ENCODE measurements at places on chromosomes 12 and 14.

- DNase-seq = peak; percentile 78
Observed at GRCh38 chr14:81219210-81219758, 1.5 kb downstream of the GTF2A1 start.

DNA sequence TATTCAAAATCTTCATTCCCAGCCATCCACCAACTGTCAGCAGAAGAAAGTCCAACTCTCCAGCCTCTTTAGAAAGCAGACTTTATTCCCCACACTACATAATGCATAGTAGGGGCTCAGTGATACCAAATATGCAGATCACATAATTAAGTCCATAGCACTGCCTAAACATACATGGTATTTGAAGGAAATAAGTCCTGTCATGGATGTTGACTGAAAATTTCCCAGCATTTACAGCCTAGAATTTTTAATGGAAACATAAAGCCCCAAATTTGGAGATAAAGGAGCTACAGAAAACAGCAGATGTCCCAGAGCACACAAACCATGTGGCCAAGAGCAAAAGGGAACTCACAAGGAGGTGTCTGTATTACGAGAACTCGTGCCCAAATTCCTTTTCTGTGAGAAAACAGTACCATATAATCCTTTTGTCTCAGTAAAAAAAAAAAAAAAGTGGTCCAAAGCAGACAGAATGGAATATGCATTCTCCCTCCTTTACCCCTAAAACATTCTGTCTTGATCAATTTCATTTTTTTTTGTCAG is 920.5 kb downstream of the NRXN3 start:
- DNase-seq = no peak

DNA sequence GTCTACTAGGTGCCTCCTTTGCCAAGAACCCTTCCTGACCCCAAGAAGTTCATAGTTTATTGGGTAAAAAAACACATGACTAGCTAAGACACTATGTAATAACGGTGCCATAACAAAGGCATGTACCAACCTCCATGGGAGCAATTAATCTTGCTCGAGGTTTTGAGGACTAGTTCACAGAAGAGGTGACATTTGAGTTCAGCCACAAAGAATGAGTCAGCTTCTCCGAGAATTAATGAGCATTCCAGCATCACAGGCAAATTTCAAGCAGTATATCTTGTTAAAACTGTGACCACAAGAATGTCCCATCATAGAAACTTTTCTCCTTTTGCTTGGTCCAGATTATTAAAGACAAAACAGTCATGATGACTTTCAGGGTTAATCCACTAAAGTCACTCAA is 113.0 kb upstream of the RAP1B start:
- DNase-seq = no peak

DNA sequence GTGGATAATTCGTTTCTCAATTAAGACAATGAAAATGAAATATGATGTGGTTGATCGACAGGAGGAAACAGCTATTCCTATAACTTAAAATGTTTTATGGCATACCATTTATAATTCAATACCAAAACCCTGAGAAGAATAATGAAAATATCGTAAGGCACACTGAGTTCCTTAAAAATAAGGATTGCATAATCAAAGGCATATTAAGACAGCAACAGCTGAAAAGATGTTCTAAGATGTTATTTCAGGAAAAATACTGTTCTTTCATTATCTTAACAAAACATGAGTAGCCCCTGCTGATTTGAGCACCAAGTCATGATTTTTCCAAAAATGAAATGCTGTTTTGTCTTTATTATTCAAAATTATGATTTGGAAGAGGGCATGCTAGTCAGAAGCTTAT is 189.4 kb upstream of the ALG10 start:
- DNase-seq = no peak

DNA sequence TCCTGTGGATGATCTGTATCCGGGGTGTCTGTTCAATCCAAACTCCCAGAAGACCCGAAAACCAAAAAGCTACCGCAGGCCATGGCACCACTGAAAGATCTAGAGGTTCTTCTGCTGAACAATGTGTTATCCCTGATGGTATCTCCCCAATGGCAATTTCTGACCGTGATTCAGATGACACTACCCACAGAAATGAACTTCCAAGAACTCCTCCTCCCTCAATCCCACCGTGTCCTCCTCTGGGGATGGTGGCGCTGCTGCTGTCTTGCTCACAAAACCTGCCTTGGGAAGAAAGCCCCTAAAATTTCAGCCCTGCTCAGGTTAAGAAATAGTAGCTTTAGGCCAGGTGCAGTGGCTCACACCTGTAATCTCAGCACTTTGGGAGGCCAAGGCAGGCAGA is 7.8 kb downstream of the CRACR2A start:
- DNase-seq = no peak

DNA sequence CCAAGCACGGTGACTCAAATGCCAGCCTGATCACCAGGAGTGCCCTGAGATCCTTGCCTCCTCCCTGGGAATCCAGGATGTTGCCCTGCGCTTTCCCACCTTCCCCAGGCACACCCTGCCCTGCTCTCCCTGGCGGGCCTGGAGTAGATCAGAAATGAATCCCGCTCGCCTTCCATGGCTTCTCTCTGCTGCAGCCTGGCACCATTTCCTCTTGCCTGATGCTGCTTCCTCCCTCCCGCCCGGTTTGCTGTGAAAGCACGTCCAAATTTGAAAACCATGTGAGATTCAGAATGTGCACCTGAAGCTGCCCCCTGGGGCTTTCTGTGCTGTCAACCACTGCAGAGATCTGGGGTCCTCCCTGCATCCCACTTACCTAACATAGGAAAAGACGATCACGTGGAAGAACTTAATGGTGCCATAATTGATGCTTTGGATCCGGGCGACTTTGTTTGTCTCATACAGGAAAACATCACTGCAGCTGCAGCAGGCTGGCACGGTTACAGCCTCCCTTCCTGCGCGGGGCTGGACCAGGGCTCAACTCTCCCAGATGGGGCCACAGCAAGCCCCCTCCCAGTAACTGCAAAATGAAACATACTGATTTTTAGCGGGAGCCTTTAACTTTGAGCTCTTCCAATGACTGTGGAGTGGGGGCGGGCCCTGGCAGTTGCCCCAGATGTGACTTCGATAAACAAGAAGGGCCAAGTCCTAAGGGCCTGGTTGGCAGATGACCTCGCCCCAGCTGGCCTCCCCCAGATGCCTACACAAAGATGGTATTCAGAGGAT is 24.9 kb upstream of the C12orf76 start:
- DNase-seq = no peak

GRCh38 chr14:99871771-99872170 is 78.6 kb downstream of the EML1 start:
- DNase-seq = no peak

- DNase-seq = no peak
Observed at GRCh38 chr12:19217446-19217845, 87.9 kb downstream of the PLEKHA5 start.

DNA sequence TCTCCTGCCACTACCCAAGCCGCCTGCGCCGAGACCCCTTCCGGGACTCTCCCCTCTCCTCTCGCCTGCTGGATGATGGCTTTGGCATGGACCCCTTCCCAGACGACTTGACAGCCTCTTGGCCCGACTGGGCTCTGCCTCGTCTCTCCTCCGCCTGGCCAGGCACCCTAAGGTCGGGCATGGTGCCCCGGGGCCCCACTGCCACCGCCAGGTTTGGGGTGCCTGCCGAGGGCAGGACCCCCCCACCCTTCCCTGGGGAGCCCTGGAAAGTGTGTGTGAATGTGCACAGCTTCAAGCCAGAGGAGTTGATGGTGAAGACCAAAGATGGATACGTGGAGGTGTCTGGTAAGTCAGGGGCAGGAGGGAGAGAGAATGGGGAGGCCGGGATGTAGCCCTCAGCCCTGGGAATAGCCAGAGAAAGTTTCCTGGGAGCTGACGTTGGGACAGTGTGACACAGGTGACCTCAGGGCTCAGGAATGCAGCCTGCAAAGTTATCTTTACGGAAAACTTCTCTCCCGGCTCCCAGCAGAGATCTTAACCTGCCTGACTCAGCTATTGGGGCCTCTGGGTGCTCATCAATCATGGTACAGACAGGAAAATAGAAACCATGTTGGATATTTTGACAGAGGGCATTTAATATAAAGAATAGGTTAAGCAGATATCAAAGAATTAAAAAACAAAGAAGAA is 747 bp downstream of the HSPB8 start:
- no peak for DNase-seq

DNA sequence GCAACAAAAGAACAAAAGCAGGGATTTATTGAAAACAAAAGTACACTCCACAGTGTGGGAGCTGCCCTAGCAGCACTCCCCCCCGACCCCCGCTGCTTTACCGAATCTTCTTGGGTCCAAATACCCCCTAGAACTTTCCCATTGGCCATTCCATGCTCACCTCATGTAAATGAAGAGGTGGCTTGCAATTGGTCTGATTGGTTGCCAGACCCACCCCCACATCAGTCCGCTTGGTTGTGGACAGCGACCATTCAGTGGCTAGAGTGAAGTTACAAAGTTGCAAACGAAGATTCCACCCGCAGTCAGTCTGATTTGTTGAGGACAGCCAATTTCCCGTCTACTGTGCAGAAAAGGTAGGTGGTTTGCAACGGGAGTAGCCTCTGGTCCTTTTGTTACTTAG is 3.9 kb downstream of the STYX start:
- no peak for DNase-seq

- no peak for DNase-seq
Observed at GRCh38 chr12:4780641-4781611, 60.7 kb downstream of the GALNT8 start.
